ENCODE measurements at places on chromosomes 6 and 20.
A peak's percentile ranks its signal among the peaks of the same experiment; 100 is the strongest.

DNA sequence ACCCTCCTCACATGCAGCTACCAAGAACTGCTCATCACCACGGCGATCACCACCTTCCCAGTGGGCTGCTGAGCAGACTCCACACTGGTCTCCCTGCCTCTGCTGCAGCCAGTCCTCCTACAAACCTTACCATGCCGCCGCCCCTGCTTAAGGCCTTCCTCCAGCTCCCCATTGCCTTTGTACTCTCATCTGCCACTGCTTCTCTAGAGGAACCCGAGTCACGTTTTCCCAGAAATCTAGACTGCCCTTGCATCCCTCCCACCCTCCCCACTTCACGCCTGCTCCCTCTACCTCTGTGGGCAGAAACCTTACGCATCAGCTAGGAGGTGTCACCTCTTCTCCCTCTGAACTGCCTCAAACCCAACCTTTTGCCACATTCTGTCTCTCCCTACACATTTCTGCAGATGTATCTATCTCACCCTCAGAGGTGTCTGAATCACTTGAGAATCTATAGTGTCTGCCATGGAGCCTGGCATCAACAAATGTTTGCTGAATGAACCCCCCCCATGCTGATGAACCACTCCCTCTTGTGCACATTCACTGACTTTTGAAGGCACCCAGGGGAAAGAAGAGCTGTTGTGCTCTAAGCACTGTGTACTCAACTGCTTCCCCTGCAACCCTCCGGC lies 4.3 kb downstream of the E2F1 start:
- DNase-seq: no peak

DNA sequence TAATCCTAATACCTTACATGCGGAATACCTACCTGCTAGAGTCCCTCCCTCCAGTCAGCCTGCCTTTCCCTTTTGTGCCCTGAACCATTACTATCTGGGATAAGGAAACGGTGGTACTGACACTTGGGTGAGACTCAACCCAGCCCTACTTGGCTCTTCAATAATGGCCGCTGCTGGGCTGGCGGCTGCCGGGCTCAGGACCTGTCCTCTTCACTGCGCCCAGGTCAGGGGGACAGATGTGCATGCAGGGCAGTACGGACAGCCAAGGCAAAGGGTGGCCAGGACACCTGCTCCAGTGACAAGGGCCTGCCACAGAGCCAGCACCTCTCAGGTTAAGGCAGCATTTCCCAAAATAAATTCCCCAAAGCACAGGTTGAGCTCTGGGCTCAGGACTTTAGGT lies 29.9 kb downstream of the UBE2V1 start:
- DNase-seq: no peak

DNA sequence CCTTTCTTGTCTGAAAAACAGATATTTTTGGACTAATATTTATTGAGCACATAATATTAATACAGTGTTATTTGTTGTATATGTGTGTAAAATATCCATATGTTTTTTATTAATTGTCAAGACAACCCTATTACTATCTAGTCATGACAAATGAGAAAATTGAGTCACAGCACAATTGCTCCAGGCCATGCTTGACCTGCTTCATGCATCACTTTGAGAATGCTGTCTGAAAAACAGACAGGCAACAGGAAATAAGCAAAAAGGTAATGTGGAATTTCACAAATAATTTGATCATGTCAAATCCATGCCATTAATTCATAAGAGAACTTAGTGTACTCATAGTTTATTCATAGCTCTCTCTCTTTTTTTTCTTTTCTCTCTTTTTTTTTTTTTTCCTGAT lies 246.5 kb downstream of the RIMS1 start:
- DNase-seq: no peak

DNA sequence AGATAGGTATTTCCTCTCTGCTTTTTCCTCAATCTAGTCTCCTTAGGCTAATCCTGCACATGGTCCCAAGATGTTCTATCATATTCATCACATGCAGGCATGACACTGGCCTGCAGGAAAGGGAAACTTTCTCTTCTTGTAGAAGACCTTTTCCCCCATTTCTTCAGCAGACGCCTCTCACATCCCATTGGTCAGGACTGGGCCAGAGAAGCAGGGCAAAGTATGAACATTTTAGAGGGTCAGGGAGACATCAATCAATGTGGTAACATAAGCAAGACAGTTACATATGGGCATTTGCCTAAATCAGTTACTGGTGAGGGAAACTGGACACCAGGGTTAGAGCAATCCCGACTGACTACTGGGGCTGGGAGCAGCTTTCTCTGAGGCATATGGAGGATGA lies 90.1 kb downstream of the CRYBG1 start:
- no peak for DNase-seq

- DNase-seq: no peak
These were observed 86.4 kb downstream of the SHLD1 start for GRCh38 chr20:5836569-5836968.

GRCh38 chr6:45073771-45074170 lies 254.4 kb upstream of the RUNX2 start:
- no peak for DNase-seq

GRCh38 chr6:129009851-129010250 lies 126.9 kb downstream of the LAMA2 start:
- no peak for DNase-seq

DNA sequence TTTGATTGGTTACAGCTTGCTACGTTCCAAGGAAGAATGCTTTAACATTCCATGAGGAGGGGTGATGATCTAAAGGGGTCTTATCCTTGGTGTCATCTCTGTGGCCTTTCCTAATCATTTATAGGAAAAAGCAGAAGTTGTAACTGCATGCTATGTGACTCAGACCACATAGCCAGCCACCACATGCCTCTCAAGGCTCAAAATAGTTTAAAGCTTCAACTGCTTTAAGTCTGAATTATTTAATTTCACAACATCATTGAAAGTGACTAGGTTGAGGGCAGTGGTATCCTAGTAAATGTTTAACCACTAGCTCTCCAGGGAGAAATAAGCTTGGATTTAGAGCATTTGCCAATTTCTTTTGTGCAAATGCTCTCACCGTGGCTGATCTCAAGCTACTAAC lies 29.7 kb downstream of the MC3R start:
- DNase-seq: no peak

- DNase-seq: no peak
These were observed 12.8 kb downstream of the SNX14 start for GRCh38 chr6:85580878-85581267.

- DNase-seq: no peak
These were observed 60.0 kb upstream of the EZR start for GRCh38 chr6:158879180-158879579.

GRCh38 chr20:53870426-53871315 lies 199.7 kb downstream of the BCAS1 start:
- DNase-seq: no peak

- no peak for DNase-seq
These were observed 51.8 kb downstream of the ABRACL start for GRCh38 chr6:139080255-139080920.

DNA sequence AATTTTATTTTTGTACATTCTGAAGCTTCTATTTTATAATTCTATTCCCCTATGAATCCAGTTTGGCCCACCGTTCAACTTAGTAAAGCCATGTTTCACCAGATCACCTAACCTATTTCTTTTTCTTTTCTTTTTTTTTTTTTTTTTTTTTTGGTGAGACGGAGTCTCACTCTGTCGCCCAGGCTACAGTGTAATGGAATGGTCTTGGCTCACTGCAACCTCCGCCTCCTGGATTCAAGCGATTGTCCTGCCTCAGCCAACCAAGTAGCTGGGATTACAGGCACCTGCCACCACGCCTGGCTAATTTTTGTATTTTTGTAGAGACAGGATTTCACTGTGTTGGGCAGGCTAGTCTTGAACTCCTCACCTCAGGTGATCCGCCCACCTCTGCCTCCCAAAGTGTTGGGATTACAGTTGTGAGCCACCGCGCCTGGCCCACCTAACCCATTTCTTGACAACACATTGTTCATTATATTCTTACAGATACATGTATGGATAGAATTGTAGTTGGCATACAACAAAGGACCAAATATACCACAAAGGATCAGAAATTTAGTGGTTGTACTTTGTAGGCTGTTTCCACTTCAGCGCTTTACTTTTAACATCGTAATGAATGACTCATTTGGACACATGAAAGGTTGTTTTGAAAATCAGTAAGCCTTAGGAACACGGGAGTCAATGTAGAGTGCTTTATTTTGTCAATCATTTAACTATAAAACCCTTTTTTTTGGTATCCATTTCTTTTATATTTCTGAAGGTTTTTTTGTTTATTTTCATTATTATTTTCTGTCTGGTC lies 63.2 kb downstream of the GJA1 start:
- DNase-seq: no peak

- DNase-seq: no peak
These were observed 18.8 kb upstream of the FRMD1 start for GRCh38 chr6:168097621-168098430.

- no peak for DNase-seq
These were observed 189.4 kb upstream of the PREP start for GRCh38 chr6:105592329-105592728.

DNA sequence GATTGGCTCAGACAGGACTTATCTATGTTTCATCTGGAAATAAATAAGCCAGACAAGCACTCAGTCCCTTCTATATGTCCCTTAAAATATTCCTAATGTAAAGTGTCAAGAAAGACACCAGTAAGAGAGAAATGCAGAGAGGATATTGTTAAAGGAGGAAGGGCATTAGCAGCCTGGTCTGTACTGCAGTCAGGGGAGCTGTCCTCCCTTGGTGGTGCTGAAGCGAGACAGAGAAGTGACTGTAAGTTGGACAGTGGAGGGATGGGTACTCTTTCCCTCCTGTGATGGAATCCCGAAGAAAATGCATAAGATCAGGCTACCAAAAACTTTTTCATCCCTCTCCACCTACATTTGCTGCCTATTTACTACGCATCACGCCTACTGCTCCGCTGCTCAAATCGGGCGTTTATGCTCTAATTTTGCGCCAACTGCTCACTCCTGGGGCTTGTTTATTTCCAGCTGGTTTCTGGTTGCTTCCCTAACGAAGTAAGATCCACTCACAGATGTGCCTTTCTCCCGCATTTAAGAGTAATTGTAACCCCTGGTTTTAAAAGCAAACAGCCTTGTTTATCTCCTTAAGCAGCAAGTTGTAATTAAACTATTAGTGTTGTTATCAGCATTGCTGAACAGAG lies 35.2 kb downstream of the PHACTR1 start:
- DNase-seq: no peak

- DNase-seq: no peak
These were observed 429 bp downstream of the GDF5 start for GRCh38 chr20:35437599-35437998.

- no peak for DNase-seq
These were observed 153.4 kb upstream of the SALL4 start for GRCh38 chr20:51955756-51956155.

DNA sequence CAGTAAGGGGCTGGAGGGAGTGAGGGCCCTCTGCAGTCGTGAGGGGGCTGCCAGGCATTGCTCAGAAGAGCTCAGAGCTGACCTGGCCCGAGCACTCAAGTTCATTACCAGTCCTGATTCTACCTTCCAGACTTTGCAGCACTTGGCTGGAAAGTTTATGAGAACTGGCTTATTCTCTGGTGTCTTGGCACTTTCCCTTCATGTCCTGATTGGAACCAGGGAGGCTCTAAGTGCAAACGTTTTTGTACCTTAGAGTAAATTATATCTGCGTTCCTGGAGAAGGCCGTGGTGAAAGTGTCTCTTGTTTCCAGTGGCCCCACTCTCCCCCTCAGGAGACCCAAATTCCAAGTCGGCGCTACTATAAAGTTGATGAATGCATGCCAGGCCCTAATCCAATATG lies 402.3 kb downstream of the CDC5L start:
- DNase-seq: no peak

GRCh38 chr6:153698001-153698400 lies 341.0 kb upstream of the OPRM1 start:
- no peak for DNase-seq

DNA sequence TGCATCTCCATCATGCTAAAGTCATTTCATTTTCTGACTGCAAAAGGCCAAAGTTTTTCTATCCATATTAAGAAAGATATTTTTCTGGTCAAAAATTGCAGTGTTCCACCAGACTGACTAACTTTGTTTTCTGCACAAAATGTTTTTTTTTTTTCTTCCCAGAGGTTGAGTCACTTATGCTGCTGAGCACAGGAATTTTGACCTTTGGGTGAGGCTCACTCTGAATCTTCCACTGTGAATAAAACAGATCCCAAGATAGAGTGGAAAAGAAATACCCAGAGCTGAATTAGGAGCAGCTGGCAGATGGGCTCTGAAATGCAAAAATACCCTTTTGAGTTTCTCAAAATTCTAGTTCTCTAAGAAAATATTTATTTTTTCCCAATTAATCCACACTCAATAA lies 996.8 kb downstream of the KIF16B start:
- no peak for DNase-seq

GRCh38 chr6:41675176-41675775 lies 37.0 kb downstream of the MDFI start:
- no peak for DNase-seq

- DNase-seq: no peak
These were observed 47.4 kb downstream of the MAP7 start for GRCh38 chr6:136502786-136503185.

GRCh38 chr20:63568986-63569949 lies 4.8 kb downstream of the HELZ2 start:
- no peak for DNase-seq

GRCh38 chr6:54632984-54633565 lies 213.5 kb upstream of the FAM83B start:
- no peak for DNase-seq

GRCh38 chr6:106974336-106974998 lies at the start of gene CD24:
TSS of gene CD24 (minus strand) at chr6:106974729. CDS start at chr6:106974646, 83 bp downstream.
- DNase-seq: peak; percentile 87

DNA sequence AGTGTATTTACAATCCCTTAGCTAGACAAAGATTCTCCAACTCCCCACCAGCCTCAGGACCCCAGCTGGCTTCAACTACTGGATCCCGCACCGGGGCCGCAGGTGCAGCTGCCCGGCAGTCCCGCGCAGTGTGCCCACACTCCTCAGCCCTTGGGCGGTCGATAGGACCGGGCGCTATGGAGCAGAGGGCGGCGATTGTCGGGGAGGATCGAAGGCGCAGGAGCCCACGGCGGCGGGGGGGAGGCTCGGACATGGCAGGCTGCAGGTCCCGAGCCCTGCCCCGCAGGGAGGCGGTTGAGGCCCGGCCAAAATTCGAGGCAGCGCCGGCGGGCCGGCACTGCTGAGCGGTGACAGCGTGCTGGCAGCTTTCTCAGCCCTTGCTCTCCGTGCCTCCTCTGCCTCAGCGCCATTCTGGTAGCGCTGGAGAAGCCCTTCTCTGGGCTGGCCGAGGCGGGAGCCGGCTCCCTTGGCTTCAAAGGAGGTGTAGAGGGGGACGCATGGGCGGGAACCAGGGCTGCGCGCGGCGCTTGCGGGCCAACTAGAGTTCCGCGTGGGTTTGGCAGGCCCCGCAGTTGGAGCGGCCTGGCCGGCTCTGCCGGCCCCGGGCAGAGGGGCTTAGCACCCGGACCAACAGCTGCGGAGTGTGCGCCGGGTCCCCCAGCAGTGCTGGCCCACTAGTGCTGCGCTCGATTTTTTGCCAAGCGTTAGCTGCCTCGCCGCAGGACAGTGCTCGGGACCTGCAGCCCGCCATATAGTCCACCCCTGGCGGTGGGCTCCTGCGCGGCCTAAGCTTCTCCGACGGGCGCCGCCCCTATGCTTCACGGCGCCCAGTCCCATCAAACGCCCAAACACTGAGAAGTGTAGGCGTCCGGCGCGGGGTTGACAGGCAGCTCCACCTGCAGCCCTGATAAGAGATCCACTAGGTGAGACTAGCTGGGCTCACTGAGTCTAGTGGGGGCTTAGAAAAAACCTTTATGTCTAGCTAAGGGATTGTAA lies 32.4 kb upstream of the KIF13A start:
- no peak for DNase-seq

Measured in type B pancreatic cell (in vitro differentiated cells).